ENCODE measurements at places on chromosomes 6 and 20.
A peak's percentile ranks its signal among the peaks of the same experiment; 100 is the strongest.

DNA sequence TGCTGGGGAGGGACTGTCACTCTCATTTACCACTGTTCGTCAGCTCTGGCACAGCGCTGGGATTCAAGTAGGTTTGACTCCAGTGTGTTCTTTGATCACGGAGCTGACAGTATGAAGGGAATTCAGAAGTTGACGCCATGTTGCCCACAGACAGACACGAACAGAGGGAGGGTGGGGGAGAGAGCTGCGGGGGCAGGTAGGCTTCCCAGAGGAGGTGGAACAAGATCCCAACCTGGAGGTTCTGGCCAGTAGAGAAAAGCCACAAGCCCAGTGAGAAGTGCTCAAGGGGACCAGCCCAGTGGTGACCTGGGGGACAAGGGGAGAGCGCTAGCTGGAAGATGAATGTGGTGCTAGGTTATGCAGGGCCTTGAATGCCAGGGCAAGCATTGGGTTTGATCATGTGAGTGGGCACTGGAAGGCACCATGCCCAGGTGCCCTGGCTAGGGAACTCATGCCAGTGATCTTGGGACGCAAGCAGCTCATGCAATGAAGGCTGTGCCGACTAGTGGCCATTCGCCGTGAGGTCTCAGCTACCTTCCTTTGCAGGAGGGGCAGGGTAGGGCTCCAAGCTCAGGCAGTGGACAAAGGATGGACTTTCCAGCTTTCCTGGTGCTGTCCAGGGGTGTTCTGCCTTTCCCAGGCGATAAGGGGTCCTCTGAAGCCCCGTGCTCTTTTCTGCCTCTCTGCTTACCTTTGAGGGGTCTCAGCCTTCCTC, 50.4 kb upstream of the APCDD1L start:
- no peak for DNase-seq
- H3K4me1 ChIP-seq, result no peaks in the 10 kb centered on the region
- no peaks in the 10 kb centered on the region for H3K27me3 ChIP-seq
- no peak overlapping the region for H3K27ac ChIP-seq

DNA sequence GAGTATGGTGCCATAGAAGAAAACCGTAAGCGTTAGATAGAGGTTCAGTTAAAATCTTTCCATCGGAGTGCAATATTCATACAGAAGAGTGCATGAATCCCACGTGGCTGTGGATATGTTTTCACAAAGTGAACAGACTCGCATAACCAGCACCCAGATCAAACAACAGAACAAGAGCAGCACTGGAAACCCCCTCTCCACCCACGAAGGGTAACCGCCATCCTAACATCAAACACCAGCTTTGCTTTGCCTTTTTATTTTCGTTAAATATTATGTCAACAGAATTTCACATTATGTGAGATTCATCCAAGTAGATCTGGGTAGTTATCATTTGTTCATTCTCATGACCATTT, 4.7 kb downstream of the GTSF1L start:
- no peaks in the 10 kb centered on the region for H3K27me3 ChIP-seq
- DNase-seq, result no peak
- no peak overlapping the region for H3K4me3 ChIP-seq
- H3K36me3 ChIP-seq, result no peaks in the 10 kb centered on the region

DNA sequence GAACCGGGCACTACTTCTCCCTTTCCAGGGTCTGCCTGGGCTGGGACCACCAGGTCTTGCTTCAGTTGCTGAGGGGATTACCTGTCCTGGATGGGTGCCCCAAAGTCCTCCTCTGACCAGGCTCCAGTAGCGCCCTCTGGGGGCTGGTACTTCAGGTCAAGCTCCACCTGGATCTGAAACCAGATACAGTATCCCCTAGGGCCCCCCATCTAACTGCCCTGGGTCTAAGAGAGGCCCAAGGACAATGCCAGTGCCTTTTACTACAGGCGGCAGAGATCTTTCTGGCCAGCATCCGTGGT, 11.2 kb upstream of the SPAG4 start:
- H3K27ac ChIP-seq, result no peak overlapping the region
- H3K27me3 ChIP-seq, result no peaks in the 10 kb centered on the region
- DNase-seq, result peak; percentile 47
- no peaks in the 10 kb centered on the region for H3K36me3 ChIP-seq
- no peaks in the 10 kb centered on the region for H3K4me1 ChIP-seq

DNA sequence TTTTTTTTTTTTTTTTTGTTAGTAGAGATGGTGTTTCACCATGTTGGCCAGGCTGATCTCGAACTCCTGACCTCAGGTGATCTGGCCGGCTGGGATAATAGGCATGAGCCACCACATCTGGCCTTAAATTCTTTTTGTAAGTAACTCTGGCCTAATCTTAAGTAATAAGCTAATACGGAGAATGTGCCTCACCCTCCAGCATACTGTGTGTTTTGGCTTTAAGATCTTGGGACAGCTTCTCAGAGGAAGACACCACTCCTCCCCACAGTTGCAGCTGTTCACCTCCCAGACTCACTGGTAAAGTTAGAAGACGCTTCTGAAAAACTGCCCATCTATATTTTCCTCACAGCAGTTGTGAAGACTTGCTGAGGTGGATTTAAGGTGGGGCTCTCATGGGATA, 120.8 kb downstream of the CCDC170 start:
- H3K36me3 ChIP-seq, result no peaks in the 10 kb centered on the region
- no peak for DNase-seq
- H3K4me1 ChIP-seq, result no peaks in the 10 kb centered on the region
- no peaks in the 10 kb centered on the region for H3K27me3 ChIP-seq
- no peak overlapping the region for H3K4me3 ChIP-seq
- no peak overlapping the region for H3K27ac ChIP-seq

DNA sequence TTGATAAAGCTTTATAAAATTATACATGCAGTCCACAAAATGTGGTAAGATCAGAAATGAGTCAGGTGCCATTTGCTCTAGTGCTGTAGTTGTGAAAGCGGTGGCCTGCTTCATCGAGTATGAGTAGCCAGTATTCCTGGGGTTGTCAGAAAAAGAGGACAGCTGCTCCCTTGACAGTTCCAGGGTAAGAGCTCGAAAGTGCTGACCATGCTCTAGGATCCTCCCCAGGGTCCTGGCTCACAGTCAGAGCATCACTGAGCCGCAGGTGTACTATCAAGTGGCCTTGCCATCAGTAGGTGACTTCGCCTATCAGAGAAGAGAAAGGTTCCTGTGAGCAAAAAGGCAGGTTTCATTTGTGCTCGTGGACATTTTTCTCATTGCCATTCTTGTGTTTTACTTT, 3.6 kb downstream of the BTBD3 start:
- H3K27me3 ChIP-seq, result no peaks in the 10 kb centered on the region
- no peaks in the 10 kb centered on the region for H3K4me1 ChIP-seq
- H3K36me3 ChIP-seq, result no peaks in the 10 kb centered on the region
- H3K27ac ChIP-seq, result no peak overlapping the region
- DNase-seq, result no peak

GRCh38 chr6:3879194-3879952, 30.2 kb downstream of the FAM50B start:
- no peaks in the 10 kb centered on the region for H3K27me3 ChIP-seq
- H3K4me3 ChIP-seq, result no peak overlapping the region
- DNase-seq, result no peak
- no peaks in the 10 kb centered on the region for H3K36me3 ChIP-seq

DNA sequence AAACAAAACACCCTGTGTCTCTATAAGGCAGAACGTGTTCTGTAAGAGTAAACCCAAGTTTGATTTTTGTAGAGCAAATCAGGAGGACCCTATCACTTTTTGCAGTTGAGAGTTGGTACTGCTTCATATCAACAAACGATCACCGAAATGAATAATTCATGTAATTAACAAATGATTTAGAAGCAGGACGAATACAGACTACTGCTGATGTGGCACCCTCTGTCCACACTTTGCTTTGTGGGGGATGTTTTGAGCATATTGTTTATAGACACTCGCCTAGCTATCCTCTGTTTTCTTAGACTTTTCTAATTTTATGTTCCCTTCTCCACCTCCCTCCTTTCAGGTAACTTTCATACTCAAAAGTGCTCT, 1.5 kb downstream of the CD2AP start:
- no peaks in the 10 kb centered on the region for H3K27me3 ChIP-seq
- no peaks in the 10 kb centered on the region for H3K36me3 ChIP-seq
- H3K27ac ChIP-seq, result peak overlapping the region; percentile 97
- no peak for DNase-seq
- H3K4me3 ChIP-seq, result peak overlapping the region; percentile 93

- H3K36me3 ChIP-seq, result no peaks in the 10 kb centered on the region
- H3K27me3 ChIP-seq, result no peaks in the 10 kb centered on the region
- DNase-seq, result no peak
These were observed 112.8 kb upstream of the INSM1 start for GRCh38 chr20:20255099-20255498.

GRCh38 chr6:116008470-116009243, 52.0 kb downstream of the FRK start:
- DNase-seq, result no peak
- H3K27ac ChIP-seq, result no peak overlapping the region
- H3K36me3 ChIP-seq, result no peaks in the 10 kb centered on the region
- H3K27me3 ChIP-seq, result no peaks in the 10 kb centered on the region

DNA sequence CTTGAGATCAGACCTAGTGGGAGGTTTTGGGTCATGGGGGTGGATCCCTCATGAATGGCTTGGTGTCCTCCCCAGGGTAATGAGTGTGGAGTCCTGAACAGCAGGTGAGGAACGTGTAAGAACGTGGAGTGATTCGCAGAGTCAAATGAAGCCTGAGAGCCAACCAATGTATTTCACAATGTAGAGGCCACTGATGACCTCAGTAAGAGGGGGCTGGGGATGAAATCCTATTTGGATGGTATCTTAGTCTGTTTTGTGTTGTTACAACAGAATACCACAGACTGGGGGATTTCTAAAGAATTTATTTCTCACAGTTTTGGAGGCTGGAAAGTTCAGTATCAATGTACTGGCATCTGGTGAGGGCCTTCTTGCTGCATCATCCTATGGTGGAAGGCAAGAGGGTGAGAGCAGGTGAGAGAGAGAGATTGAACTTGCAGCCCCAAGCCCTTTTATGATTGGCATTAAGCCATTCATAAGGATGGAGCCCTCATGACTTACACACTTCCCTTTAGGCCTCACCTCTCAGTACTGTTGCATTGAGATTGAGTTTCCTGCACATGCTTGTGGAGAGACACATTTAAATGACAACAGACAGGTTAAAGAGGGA, 47.3 kb upstream of the HIVEP1 start:
- no peaks in the 10 kb centered on the region for H3K4me1 ChIP-seq
- H3K4me3 ChIP-seq, result no peak overlapping the region
- H3K27ac ChIP-seq, result no peak overlapping the region

- no peak overlapping the region for H3K27ac ChIP-seq
- no peaks in the 10 kb centered on the region for H3K36me3 ChIP-seq
- H3K27me3 ChIP-seq, result peaks cover 9% of the 10 kb centered on the region
These were observed 39.9 kb downstream of the TMC2 start for GRCh38 chr20:2576317-2576727.

DNA sequence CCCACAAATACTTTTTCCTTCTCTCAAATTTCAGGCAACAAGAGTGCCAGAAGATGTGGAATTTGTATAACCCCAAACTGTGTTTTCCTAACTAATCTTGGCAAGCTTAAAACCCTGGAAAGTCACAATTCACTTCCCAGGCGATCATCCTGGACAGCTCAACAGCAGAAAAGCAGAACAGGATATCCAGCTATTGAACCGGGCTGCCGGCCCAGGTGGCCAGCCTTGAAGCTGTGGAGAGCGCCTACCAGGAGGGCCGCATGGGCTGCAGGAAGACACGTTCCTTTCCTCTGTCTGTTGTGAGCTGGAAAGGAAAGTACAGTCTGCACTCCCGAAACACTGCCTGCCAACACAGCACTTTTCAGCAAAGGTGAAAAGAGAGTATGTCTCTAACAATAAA, 719.7 kb upstream of the MARCKS start:
- H3K27ac ChIP-seq, result no peak overlapping the region
- no peaks in the 10 kb centered on the region for H3K36me3 ChIP-seq
- DNase-seq, result no peak
- H3K27me3 ChIP-seq, result no peaks in the 10 kb centered on the region
- no peaks in the 10 kb centered on the region for H3K4me1 ChIP-seq
- no peak overlapping the region for H3K4me3 ChIP-seq

GRCh38 chr6:138456401-138456790, 42.9 kb downstream of the NHSL1 start:
- DNase-seq, result no peak
- H3K4me3 ChIP-seq, result no peak overlapping the region
- no peaks in the 10 kb centered on the region for H3K27me3 ChIP-seq
- no peaks in the 10 kb centered on the region for H3K36me3 ChIP-seq
- H3K27ac ChIP-seq, result peak overlapping the region; percentile 36

- peaks cover 7% of the 10 kb centered on the region for H3K36me3 ChIP-seq
- peaks cover 17% of the 10 kb centered on the region for H3K4me1 ChIP-seq
- H3K4me3 ChIP-seq, result peak overlapping the region; percentile 13
- DNase-seq, result peak; percentile 80
- peak overlapping the region; percentile 82 for H3K27ac ChIP-seq
- H3K27me3 ChIP-seq, result no peaks in the 10 kb centered on the region
These were observed 4.0 kb downstream of the CDKN1A start for GRCh38 chr6:36682328-36683144.

DNA sequence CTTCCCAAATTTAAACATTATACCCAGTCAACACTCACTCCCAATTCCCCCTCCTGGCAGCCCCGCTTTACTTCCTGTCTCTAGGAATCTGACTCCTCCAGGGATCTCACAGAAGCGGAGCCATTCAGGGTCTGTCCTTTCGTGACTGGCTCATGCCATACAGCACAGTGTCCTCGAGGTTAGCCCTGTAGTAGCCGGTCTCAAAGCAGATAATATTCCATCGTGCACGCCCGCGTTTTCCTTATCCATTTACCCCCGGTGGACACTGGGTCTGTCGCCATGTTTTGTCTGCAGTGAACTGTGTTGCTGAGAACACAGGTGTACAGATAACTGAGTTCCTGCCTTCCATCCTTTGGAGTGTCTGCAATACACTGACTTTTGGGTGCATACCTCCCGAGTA, 95.3 kb downstream of the TTLL2 start:
- H3K4me1 ChIP-seq, result no peaks in the 10 kb centered on the region
- H3K36me3 ChIP-seq, result no peaks in the 10 kb centered on the region
- H3K27ac ChIP-seq, result no peak overlapping the region
- no peak overlapping the region for H3K4me3 ChIP-seq

DNA sequence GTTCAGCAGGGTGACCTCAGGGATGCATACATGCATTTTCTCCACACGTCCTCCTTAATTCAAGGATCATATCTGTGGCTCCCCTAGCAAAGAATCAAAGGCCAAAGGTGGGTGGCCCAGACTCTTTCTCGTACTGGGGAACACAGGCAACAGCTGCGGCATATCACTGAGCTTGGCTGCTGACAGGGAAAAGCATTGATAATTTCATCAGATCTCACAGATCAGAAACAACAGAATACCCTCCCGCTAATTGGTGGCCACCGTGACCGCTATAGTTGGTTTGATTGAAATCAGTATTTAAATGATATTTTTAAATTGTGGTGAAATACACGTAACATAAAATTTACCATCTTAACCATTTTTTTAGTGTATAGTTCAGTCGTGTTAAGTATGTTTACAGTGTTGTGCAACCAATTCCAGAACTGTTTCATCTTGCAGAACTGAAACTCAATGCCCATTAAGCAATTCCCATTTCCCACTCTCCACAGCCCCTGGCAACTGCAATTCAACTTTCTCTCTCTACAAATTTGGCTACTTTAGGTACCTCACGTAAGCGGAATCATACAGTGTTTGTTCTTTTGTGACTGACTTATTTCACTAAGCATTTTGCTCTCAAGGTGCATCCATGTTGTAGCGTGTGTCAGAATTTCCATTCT, 74.7 kb upstream of the TMEM170B start:
- no peak for DNase-seq
- no peaks in the 10 kb centered on the region for H3K4me1 ChIP-seq
- no peak overlapping the region for H3K27ac ChIP-seq
- no peaks in the 10 kb centered on the region for H3K36me3 ChIP-seq
- no peak overlapping the region for H3K4me3 ChIP-seq

- DNase-seq, result no peak
- no peaks in the 10 kb centered on the region for H3K27me3 ChIP-seq
- peak overlapping the region; percentile 82 for H3K27ac ChIP-seq
- H3K36me3 ChIP-seq, result no peaks in the 10 kb centered on the region
- H3K4me1 ChIP-seq, result no peaks in the 10 kb centered on the region
These were observed 69.4 kb downstream of the FOXC1 start for GRCh38 chr6:1679031-1679687.
